ENCODE measurements at places on chromosomes 5 and 9. TPM values are rescaled to one million over a fixed set of nuclear protein-coding genes. Genes with fewer than 3 reads are reported as not detected.

Gene GRAMD2B
- 8.8 TPM for total RNA-seq

Gene SLCO4C1
- 0.50 TPM for total RNA-seq

Gene TLN1
- total RNA-seq = 253 TPM

Gene CCL21
- total RNA-seq = not detected

DNA sequence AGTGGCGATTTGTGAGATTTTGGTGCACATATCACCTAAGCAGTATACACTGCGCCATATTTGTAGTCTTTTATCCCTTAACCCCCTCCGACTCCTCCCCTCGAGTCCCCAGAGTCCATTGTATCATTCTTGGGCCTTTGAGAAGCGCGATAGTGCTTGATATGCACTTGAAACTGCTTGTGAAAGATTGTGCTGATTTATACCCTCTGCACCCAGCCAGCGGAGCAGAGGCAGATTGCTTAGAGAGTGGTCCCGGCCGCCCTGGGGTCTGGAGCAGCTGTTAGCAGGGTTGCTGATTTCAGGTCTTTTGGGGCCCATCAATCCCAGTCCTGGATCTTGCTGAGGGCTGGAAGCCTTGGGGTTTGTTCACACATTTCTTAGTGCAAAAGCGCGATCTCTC lies 13.0 kb upstream of the FAM240B start:
- H3K27ac ChIP-seq = no peak overlapping the region
- H3K27me3 ChIP-seq = no peaks in the 10 kb centered on the region
- H3K36me3 ChIP-seq = no peaks in the 10 kb centered on the region
- DNase-seq = no peak
- no peaks in the 10 kb centered on the region for H3K4me1 ChIP-seq
- H3K4me3 ChIP-seq = no peak overlapping the region

GRCh38 chr9:94875300-94876020 lies 149.0 kb downstream of the AOPEP start:
- H3K4me1 ChIP-seq = peaks cover 49% of the 10 kb centered on the region
- peak overlapping the region; percentile 18 for H3K27ac ChIP-seq
- peaks cover 40% of the 10 kb centered on the region for H3K27me3 ChIP-seq
- H3K36me3 ChIP-seq = peaks cover 8% of the 10 kb centered on the region
- H3K4me3 ChIP-seq = no peak overlapping the region

DNA sequence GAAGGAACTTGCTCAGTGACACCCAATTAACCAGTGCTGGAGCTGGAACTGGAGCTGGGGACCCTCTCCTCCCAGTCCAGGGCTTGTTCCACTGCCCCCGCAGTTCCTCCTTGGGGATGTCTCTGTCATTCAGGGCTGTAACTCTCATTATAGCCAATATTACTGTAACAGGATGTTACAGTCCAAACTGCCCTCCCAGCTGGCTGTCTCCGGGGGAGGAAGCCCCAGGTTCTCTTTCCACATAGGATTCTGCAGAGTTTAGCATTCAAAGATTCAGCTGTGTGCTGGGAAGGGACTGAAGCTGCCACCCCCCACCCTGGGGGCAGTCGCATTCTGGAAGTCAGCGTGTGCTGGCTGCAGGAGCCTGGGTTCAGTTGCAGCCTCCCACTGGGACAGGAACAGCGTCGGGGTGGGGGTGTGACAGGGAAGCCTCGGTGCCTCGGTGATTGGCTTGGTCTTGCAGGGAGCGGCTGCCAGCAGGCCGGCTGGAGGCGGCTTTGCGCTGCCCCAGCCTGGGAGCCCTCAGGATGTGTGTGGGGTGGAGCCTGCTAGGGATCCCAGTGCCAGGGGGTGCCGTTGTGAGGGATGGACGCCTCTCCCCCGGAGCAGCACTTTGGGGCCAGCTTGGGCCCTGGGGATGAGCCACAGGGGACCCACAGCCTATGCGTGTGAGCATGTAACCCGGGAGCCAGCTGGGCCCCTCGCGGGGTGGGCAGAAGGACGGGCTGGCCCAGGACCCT lies 101.1 kb downstream of the RGS3 start:
- H3K27me3 ChIP-seq = no peaks in the 10 kb centered on the region
- no peak overlapping the region for H3K4me3 ChIP-seq
- peaks cover 21% of the 10 kb centered on the region for H3K4me1 ChIP-seq
- no peak overlapping the region for H3K27ac ChIP-seq
- no peak for DNase-seq

GRCh38 chr5:151195622-151196021 lies 28.3 kb downstream of the CCDC69 start:
- peak overlapping the region; percentile 46 for H3K27ac ChIP-seq
- H3K36me3 ChIP-seq = peaks cover 77% of the 10 kb centered on the region
- DNase-seq = no peak
- H3K27me3 ChIP-seq = no peaks in the 10 kb centered on the region
- H3K4me3 ChIP-seq = no peak overlapping the region

- no peaks in the 10 kb centered on the region for H3K27me3 ChIP-seq
- no peaks in the 10 kb centered on the region for H3K36me3 ChIP-seq
- H3K27ac ChIP-seq = no peak overlapping the region
These were observed 126.2 kb upstream of the ZNF608 start for GRCh38 chr5:124872615-124873014.

DNA sequence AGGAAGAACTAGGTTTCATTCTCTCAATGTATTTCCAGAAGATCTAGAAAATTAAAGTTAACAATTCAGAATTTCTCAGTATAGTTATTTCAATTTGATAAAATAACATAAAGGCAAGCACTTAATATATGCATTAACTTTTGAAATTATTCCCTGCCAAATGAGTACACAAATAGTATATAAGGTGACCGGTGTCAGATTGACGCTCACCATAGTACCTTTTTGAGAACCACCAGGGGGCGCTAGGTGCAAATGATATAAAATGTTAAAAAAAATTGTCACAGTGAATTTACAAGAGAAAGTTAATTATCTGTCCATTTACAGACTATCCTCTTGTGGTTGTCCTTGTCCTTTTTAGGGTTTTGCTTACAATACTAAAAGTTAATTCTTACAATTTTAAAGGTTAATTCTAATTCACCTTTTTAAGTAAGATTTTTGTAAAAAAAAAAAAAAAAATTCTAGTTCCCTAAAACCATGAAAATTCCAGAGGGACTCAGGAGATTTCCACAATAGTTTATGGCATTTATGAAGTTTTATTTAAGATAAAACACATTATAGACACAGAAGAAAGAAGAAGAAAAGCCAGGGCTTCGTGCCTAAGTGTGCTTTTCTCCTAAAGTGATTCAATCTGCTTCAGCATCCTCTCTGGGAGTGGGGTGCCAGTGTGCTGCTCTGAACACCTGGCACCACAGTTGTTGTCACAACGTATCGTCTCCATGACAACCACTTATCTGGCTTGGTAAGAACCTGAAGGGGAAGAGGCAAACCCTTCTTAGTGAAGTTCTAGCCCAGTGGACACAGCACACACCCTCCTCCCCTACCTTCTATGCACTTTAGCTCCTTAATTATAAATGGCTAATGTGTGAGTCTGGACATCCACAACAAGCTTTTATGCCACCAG lies 1.7 kb downstream of the ADAMTS16 start:
- no peak for DNase-seq
- H3K36me3 ChIP-seq = no peaks in the 10 kb centered on the region
- H3K4me3 ChIP-seq = no peak overlapping the region
- peaks cover 17% of the 10 kb centered on the region for H3K27me3 ChIP-seq
- no peak overlapping the region for H3K27ac ChIP-seq
- H3K4me1 ChIP-seq = no peaks in the 10 kb centered on the region

GRCh38 chr5:151315998-151316597 lies 12.5 kb upstream of the SLC36A3 start:
- H3K36me3 ChIP-seq = no peaks in the 10 kb centered on the region
- H3K4me1 ChIP-seq = no peaks in the 10 kb centered on the region
- peak; percentile 18 for DNase-seq
- no peak overlapping the region for H3K27ac ChIP-seq
- H3K27me3 ChIP-seq = peaks cover 14% of the 10 kb centered on the region

DNA sequence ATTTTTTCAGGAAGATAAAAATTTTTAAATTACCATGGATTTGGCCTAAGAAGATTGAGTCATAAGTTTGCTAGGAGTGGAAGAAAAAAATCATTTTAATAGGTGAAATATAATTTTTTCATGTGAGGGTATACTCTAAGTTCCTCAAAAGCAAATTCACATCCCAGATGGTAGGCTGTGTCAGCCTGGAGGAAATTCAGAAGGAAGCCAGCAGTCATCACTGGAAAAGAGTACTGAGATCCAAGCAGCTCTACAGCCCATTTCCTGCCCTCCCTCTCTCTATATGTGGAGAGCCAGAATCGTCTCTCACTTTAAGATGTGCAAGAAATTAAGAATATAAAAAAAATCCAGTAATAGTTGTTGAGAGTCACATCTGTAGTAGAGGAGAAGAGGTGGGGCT lies 126.5 kb upstream of the CDH18 start:
- no peaks in the 10 kb centered on the region for H3K36me3 ChIP-seq
- no peaks in the 10 kb centered on the region for H3K27me3 ChIP-seq
- no peaks in the 10 kb centered on the region for H3K4me1 ChIP-seq
- no peak for DNase-seq
- no peak overlapping the region for H3K27ac ChIP-seq

DNA sequence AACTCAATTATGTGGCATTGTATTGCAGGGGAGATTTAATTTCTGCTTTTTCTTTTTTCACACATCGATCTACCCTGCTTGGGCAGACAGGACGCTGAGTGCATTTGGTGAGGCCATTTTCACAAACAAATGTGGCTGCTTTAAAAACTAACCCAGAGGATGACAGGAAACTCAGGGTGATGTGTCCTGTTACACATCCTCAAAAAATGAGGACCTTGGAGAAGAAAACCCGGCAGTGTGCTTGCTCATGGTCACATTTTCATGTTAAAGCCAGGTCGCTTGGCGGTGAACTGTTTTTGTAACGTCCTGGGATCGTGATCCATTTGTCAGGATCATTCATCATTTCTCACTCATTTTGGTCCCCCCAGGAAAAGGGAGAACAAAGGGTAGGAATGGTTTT lies 478.3 kb upstream of the ADAMTS16 start:
- H3K27me3 ChIP-seq = no peaks in the 10 kb centered on the region
- no peaks in the 10 kb centered on the region for H3K36me3 ChIP-seq
- H3K4me3 ChIP-seq = no peak overlapping the region
- H3K27ac ChIP-seq = no peak overlapping the region

DNA sequence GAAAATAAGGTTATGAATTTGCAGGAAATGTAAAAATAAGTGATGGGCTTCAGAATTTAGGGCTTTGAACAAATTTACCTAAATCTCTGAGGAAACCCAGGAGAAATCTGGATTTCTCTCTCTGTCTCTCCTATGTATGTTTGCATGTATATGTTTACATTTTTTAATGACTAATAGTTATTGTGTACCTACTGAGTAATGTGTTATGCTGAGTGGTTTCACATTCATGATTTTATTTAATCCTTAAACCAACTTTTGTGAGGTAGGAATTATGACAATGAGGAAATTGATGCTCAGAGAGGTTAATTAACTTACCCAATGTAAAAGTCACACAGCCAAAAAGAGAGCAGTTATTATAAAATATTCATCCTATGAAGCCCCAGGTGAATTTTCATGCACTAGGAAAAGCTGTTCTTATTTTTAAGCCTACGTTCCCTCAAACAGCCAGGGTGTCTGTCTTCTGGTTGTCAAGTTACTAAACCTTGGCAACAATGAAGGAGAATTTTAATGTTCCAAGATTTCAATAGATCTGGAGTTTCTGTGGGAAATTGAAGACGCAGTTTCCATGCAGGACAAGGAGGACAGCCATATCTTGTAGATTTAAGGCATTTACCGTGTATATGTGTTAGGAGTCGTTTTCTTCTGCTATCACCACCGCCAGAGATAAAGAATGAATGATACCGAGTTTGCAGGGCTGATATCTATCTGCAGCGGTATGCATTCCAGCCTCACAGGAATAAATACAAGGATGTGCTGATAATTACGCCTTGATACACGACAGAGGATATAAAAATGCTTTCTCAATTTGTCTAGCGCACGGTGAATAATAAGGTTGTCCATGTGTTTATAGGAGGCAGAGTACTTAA lies 484.8 kb downstream of the ZSWIM6 start:
- H3K4me3 ChIP-seq = no peak overlapping the region
- no peak overlapping the region for H3K27ac ChIP-seq
- H3K27me3 ChIP-seq = peaks cover 10% of the 10 kb centered on the region
- DNase-seq = no peak

DNA sequence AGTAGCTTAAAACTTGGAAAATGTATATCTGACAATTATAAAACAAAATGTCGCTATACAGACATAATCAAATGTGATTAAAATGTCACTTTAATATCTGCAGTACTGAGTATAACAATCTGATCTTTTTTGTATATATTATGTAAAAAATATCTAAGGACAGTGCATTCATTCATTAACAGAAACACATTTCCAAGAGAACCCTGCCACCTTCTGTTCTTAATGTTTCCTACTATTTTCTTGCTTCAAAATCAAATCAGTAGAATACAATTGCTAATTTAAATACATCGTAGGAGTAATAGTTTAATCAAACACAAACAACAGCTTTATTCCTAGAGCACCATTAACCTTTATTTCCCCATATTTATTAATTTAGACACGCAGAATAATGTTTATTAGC lies 142.6 kb upstream of the ST8SIA4 start:
- H3K27me3 ChIP-seq = peaks cover 5% of the 10 kb centered on the region
- H3K4me3 ChIP-seq = no peak overlapping the region
- no peak overlapping the region for H3K27ac ChIP-seq
- no peak for DNase-seq
